ENCODE measurements at places on chromosomes 3 and 15. TPM values are rescaled to one million over a fixed set of nuclear protein-coding genes. Genes with fewer than 3 reads are reported as not detected.

DNA sequence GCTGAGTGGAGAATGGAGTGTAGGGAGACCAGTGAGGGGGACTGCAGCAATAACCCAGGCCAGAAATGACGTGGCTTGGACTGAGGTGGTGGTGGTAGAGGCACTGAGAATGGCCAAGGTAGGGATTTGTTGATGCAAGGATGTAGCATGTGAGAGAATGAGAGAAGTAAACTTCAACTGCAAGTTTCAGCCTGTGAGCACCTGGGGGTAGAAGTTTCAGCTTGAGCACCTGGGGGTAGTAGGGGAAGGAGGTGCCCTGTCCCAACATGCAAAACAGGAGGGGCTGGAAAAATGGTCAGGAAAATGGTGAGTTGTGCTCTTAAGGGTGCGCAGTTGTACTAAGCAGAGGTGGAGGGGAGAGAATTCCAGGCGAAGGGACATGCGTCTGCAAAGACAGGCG is 31.0 kb downstream of the IL16 start:
- H3K27ac ChIP-seq, result no peak overlapping the region
- no peaks in the 10 kb centered on the region for H3K4me1 ChIP-seq
- no peak for DNase-seq
- H3K36me3 ChIP-seq, result no peaks in the 10 kb centered on the region
- no peaks in the 10 kb centered on the region for H3K27me3 ChIP-seq
- H3K4me3 ChIP-seq, result no peak overlapping the region

- DNase-seq, result no peak
- no peaks in the 10 kb centered on the region for H3K4me1 ChIP-seq
- H3K4me3 ChIP-seq, result no peak overlapping the region
- H3K36me3 ChIP-seq, result no peaks in the 10 kb centered on the region
- H3K27ac ChIP-seq, result no peak overlapping the region
Observed at GRCh38 chr3:195612075-195612800, 28.5 kb upstream of the APOD start.

DNA sequence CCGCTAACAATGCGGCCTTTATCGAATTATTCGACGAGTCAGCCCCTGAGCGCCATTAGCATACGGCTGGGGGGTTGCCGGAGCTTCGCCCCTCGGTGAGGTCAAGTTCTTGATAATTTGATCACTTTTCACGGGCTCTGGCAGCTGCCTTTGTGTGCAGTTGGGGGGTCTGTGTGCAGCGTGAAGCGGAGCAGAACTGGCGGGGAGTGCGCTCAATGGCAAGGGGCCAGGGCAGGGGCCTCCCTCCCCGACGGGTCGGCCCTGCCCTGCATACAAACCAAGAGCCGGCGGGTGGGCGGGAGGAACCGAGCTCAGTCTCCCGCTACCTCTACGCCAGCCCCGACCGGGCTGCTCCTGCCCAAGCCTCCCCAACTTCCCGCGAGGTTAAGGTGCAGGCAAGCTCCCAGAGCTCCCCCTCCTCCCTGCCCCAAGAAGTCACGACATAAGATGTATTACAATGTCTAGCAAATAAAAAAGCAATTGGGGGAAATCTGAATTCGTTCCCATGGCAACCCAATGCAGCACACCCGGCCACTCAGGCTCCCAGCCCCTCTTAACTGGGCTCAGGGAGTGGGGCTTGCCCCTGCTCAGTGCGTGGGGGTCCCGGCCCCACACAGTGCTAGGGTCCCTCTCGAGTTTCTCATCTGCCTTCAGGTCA is 34.1 kb upstream of the POLG start:
- H3K36me3 ChIP-seq, result no peaks in the 10 kb centered on the region
- H3K4me1 ChIP-seq, result peaks cover 5% of the 10 kb centered on the region
- DNase-seq, result no peak
- no peak overlapping the region for H3K4me3 ChIP-seq

DNA sequence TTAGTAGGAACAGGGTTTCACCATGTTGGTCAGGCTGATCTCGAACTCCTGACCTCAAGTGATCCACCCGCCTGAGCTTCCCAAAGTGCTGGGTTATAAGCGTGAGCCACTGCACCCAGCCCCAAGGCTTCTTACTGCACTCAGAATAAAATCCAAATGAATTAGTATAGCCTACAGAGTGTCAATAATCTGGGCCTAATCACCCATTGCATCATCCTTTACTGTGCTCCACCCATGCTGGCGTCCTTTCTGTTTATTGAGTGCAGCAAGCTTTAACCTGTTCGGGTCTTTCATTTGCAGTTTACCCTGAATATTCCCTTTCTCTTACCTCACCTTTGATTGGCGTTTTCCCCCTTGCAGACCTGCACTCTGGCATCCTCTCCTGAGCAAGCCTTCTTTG is 77.7 kb downstream of the CEP63 start:
- peaks cover 7% of the 10 kb centered on the region for H3K36me3 ChIP-seq
- no peaks in the 10 kb centered on the region for H3K4me1 ChIP-seq
- H3K4me3 ChIP-seq, result no peak overlapping the region
- no peak overlapping the region for H3K27ac ChIP-seq

DNA sequence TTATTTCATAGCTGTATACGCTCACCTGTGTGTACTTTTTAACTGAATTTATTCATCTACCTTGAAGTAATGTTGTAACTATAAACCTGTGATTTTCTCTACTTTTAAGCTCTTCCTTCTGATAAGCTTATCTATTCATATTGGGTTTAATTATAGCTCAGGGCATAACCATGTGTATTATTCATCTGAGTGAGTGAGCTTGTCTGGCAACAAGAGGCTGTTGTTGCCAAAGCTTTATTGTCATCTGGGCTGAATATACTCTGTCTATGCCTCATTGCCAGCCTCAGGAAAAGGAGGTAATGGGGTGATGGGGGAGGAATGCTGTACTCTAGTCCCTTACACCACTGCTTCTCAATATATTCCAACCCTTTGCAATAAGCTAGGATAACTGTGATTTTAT is 292.4 kb downstream of the UBE2E2 start:
- peaks cover 6% of the 10 kb centered on the region for H3K4me1 ChIP-seq
- H3K36me3 ChIP-seq, result no peaks in the 10 kb centered on the region
- no peak overlapping the region for H3K4me3 ChIP-seq
- no peaks in the 10 kb centered on the region for H3K27me3 ChIP-seq

GRCh38 chr3:190124067-190124466 is 3.4 kb upstream of the P3H2 start:
- no peak overlapping the region for H3K4me3 ChIP-seq
- H3K36me3 ChIP-seq, result no peaks in the 10 kb centered on the region
- H3K27ac ChIP-seq, result no peak overlapping the region
- no peak for DNase-seq

GRCh38 chr3:2454865-2455264 is 356.2 kb downstream of the CNTN4 start:
- no peaks in the 10 kb centered on the region for H3K27me3 ChIP-seq
- H3K36me3 ChIP-seq, result no peaks in the 10 kb centered on the region
- no peak for DNase-seq
- H3K4me3 ChIP-seq, result no peak overlapping the region
- peaks cover 11% of the 10 kb centered on the region for H3K4me1 ChIP-seq
- no peak overlapping the region for H3K27ac ChIP-seq

The MOBP gene
- total RNA-seq, result not detected

The FAM107A gene
- 63.6 TPM for total RNA-seq

The C3orf70 gene
- total RNA-seq, result 22.7 TPM

The PXYLP1 gene
- total RNA-seq, result 15.2 TPM

The RTP3 gene
- total RNA-seq, result not detected

The FRMD5 gene
- not detected for total RNA-seq

The HDGFL3 gene
- 19.6 TPM for total RNA-seq

The SPINK8 gene
- total RNA-seq, result not detected

The FAM174B gene
- 10.0 TPM for total RNA-seq

The TMOD3 gene
- 27.3 TPM for total RNA-seq

The GOLGA6A gene
- total RNA-seq, result 0.42 TPM
